ENCODE measurements at places on chromosomes 6 and 20. TPM values are rescaled to one million over a fixed set of nuclear protein-coding genes. Genes with fewer than 3 reads are reported as not detected.
A peak's percentile ranks its signal among the peaks of the same experiment; 100 is the strongest.

- no peaks in the 10 kb centered on the region for H3K27me3 ChIP-seq
- H3K4me3 ChIP-seq: no peak overlapping the region
- H3K36me3 ChIP-seq: no peaks in the 10 kb centered on the region
Measured at GRCh38 chr20:59512651-59513050, 91.7 kb upstream of the PHACTR3 start.

- no peaks in the 10 kb centered on the region for H3K27me3 ChIP-seq
- H3K4me3 ChIP-seq: no peak overlapping the region
- DNase-seq: no peak
- no peaks in the 10 kb centered on the region for H3K36me3 ChIP-seq
- peaks cover 6% of the 10 kb centered on the region for H3K4me1 ChIP-seq
Measured at GRCh38 chr6:26290941-26291340, 74.1 kb upstream of the BTN3A2 start.

DNA sequence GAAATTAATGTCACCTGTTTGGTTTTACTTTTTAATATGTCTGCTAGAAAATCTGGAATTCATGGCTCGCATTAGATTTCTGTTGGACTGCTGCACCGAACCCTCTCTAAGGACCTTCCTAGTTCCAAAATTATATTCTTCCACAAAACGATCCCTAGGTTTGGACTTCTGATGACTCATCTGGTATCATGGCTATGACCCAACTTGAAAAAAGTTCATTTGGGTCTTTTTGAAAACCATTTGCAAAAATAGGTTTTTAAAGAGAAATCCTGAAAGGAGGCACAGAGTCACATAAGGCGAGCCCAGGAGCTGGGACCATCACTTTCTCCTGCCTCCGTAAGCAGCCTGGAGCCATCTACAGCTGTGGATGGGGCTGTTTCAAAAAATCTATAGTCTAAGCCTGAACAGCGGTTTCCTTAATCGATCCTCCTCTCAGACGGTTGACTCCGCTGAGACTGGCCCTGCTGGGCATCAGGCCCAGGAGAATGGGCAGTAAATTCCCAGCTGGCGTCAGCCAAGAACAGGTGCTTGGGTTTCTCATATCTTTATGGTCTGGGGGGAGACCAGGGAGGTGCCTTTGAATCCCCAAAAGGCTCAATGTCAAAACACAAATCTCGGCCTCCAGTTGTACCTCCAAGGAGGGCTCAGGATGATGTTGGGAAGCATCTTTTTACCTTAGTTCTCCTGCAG, 44.6 kb downstream of the SLC24A3 start:
- H3K27me3 ChIP-seq: no peaks in the 10 kb centered on the region
- no peaks in the 10 kb centered on the region for H3K36me3 ChIP-seq
- peaks cover 57% of the 10 kb centered on the region for H3K4me1 ChIP-seq
- no peak overlapping the region for H3K27ac ChIP-seq
- no peak overlapping the region for H3K4me3 ChIP-seq

Gene SLC13A3
- not detected for polyA plus RNA-seq

DNA sequence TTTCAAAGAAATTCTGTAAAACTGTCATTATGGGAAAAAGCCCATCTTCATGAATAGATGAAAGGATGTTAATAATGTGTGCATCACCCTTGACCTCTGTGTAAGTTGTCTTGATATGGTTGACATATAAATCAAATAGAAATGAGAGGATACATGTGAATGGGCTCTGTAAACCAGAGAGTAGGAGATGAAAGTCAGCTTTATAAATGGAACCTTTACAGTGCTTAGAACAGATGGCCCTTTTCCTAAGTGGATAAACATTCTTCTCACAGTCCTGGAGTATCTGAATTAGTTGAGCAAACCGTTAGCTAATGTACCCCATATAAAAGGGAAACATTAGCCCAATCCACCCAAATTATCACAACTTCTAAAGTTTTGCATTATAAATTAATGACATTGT, 57.5 kb downstream of the MYLK4 start:
- no peaks in the 10 kb centered on the region for H3K27me3 ChIP-seq
- DNase-seq: no peak
- H3K4me1 ChIP-seq: no peaks in the 10 kb centered on the region
- H3K36me3 ChIP-seq: no peaks in the 10 kb centered on the region

GRCh38 chr6:105578179-105578707, 175.4 kb upstream of the PREP start:
- no peak overlapping the region for H3K4me3 ChIP-seq
- no peaks in the 10 kb centered on the region for H3K36me3 ChIP-seq
- no peak overlapping the region for H3K27ac ChIP-seq

Gene BMP6
- not detected for polyA plus RNA-seq

GRCh38 chr6:71420095-71420692, 131.6 kb downstream of the OGFRL1 start:
- H3K4me1 ChIP-seq: peaks cover 6% of the 10 kb centered on the region
- DNase-seq: no peak
- H3K4me3 ChIP-seq: peak overlapping the region; percentile 74
- no peak overlapping the region for H3K27ac ChIP-seq
- H3K27me3 ChIP-seq: peaks cover 84% of the 10 kb centered on the region

DNA sequence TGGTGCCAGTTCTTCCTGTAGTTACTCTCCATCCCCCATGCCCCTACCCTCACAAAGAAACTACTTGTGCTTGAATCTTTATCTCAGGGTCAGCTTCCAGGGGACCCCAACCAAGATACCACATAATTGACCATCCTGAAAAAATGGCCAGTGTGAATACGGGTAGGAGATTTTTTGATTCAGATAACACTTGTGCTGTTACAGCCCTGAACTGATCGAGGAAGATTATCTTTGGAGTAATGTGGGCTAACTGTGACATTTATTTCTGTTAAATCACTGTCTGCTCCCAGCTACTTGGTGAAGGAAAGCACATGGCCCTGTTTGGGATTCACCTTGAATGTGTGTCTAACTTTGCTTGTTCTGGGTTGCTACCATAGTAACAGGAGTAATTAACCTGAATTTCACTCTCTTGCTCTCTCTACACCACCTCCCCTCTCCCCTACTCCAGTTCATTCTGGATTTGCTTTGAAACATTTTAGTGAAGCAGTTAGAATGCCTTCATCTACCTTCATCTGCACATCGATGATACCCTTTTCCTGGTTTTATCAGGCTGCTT, 219.6 kb upstream of the CHD6 start:
- no peaks in the 10 kb centered on the region for H3K4me1 ChIP-seq
- DNase-seq: no peak
- no peaks in the 10 kb centered on the region for H3K27me3 ChIP-seq
- no peak overlapping the region for H3K27ac ChIP-seq
- no peak overlapping the region for H3K4me3 ChIP-seq
- H3K36me3 ChIP-seq: no peaks in the 10 kb centered on the region

DNA sequence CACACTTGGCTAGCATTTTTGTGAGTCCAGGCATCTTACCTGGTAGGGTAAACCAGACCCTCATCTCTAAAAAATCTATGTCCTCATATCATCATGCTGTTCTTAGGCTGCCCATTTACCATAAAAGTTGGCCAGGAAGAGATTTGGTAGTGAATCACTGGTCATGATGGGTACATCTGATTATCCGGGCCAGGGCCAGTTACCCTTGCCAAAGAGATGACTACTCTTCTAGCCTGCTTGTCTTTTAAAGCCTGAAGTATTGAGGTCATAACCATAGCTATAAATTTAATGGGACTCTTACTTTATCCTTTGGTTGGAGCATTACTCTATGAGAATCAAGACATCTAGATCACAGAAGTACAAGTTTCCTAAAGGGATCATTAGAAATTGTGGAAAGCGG, 276.8 kb downstream of the TENT5A start:
- H3K36me3 ChIP-seq: no peaks in the 10 kb centered on the region
- no peak overlapping the region for H3K27ac ChIP-seq

DNA sequence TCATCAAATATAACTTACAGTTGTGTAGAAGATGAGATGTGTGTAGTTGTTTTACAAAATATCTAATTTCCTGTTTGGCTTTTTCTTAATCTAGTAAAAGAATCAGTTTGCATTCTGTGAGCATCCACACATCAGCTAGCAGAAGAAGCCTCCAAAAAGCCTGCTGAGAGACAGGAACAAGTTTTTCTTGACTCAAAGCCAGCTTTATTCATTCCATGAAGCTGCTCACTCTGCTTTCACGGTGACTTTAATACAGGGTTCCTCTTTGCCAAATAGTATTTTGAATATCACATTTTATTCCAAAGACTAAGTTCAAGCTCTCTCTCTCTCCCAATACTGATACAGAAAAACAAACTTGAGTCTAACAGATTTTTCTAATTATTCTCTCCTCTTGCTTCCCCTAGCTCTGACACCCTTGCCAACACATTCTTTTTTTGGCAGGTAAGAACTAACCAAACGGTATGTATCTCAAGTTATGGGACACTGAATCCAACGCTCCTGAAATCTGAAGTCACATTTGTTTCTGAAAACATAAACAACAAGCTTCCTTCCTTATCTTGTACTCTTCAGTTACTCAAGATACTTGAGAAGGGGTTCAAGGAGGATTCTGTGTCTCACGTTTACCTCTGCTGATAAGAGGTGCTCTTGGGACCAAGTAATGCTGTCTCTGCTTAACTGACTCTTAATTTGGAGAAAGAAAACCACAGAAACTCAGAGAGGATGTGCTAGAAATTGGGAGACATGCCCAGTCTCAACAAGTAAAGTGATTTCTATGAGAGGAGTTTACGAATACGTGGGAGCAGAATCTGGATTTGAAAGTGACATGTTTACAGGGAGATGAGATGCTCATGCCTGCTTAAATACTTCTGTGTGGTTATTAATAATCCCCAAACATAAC, 184.2 kb upstream of the SPTLC3 start:
- no peaks in the 10 kb centered on the region for H3K27me3 ChIP-seq
- H3K4me1 ChIP-seq: no peaks in the 10 kb centered on the region
- H3K4me3 ChIP-seq: no peak overlapping the region
- no peak overlapping the region for H3K27ac ChIP-seq

Gene MYB
- 1.5 TPM for polyA plus RNA-seq

Gene COL12A1
- not detected for polyA plus RNA-seq

Gene PACRG
- polyA plus RNA-seq: not detected

Gene FOXA2
- polyA plus RNA-seq: not detected

Gene NKAIN4
- not detected for polyA plus RNA-seq

- no peak for DNase-seq
- H3K36me3 ChIP-seq: no peaks in the 10 kb centered on the region
- peaks cover 5% of the 10 kb centered on the region for H3K27me3 ChIP-seq
Measured at GRCh38 chr20:48483334-48484066, 344.3 kb downstream of the PREX1 start.

DNA sequence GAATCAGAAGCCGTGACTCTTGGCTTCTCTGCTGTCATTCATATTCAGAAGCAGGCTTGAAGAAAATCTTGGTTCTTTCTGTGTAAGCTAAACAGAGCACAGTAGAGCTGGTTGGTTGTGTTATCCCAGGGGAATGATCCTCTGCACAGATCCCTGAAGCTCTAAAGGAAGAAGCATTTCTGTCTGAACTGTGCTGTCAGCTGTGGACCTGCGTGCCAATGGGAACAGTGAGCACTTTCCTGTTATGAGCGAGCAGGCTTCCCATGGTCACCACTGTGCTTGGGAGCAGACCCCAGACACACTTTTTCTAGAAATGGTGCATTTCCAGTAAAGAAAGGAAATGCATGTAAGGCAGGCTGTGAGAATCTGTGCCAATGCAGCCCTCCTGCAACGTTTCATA, 490.2 kb downstream of the EPM2A start:
- no peaks in the 10 kb centered on the region for H3K4me1 ChIP-seq
- H3K27me3 ChIP-seq: no peaks in the 10 kb centered on the region
- no peak overlapping the region for H3K4me3 ChIP-seq
- no peak overlapping the region for H3K27ac ChIP-seq
- DNase-seq: no peak
- no peaks in the 10 kb centered on the region for H3K36me3 ChIP-seq

Gene STAU1
- 17.1 TPM for polyA plus RNA-seq

Gene C20orf141
- polyA plus RNA-seq: not detected

Gene IL17A
- not detected for polyA plus RNA-seq

GRCh38 chr6:125173341-125174095, 19.9 kb downstream of the TPD52L1 start:
- no peak overlapping the region for H3K4me3 ChIP-seq
- H3K27me3 ChIP-seq: no peaks in the 10 kb centered on the region
- peak overlapping the region; percentile 57 for H3K27ac ChIP-seq
- H3K4me1 ChIP-seq: peaks cover 21% of the 10 kb centered on the region
- DNase-seq: peak; percentile 44

Measured in CD14-positive monocyte (primary cell).